ENCODE measurements at places on chromosomes 4 and X.

DNA sequence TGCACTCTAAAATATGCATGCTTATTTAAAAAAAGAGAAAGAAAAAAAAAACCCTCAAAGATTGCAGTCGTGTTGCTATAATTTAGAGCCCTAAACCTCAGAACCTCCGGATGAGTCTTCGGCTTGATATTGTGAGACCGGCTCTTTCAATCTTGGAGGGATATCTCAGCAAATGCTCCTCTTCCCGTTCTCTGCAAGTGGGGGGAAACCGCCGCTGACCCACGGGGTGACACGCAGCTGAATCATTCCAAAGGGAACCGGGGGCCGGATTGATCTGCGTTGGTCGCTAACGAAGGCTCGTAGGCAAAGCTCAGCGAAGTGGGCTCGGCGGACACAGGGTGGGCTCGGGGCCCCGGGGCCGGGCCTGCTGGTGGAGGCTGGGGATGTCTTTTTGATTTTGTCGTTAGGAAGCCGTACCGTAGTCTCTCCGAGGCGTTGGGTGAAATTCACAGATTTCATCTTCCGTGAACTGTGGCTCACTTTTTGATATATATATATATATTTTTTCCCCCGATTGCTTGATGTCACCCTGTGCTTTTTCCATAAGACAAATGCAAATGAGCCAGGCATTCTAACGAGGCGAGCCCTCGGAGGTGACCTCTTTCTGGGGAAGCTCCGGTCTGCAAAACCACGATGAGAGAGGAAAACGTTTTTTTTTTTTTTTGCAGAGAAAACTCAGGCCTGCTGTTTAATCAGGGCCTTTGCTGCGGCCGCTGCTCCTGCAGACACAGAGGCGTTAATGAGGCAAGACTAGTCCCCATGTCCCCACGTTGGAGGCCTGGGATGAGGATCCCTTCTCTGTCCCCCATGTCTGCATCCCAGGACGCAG is 110.7 kb upstream of the PPP2R3B start:
- DNase-seq: no peak

DNA sequence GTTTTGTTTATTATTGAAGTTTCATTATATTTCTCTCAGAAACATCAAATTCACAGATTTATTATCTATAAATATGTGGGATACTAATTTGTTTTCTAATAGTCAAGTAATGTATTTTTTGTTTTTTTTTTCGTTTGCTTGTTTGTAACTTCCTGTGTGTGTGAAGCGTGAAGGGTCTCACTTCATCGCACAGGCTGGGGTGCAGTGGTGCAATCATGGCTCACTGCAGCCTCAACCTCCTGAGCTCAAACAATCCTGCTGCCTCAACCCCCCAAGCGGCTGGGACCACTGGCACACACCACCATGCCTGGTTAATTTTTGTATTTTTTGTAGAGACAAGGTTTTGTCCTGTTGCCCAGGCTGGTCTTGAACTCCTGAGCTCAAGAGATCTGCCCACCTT is 55.1 kb downstream of the SH3RF1 start:
- DNase-seq: no peak

- no peak for DNase-seq
Observed at GRCh38 chr4:53228036-53228435, 137.8 kb downstream of the SCFD2 start.

- no peak for DNase-seq
Observed at GRCh38 chrX:48180811-48181210, 15.8 kb downstream of the SSX5 start.

GRCh38 chr4:121973816-121974215 is 22.0 kb upstream of the TRPC3 start:
- DNase-seq: no peak

DNA sequence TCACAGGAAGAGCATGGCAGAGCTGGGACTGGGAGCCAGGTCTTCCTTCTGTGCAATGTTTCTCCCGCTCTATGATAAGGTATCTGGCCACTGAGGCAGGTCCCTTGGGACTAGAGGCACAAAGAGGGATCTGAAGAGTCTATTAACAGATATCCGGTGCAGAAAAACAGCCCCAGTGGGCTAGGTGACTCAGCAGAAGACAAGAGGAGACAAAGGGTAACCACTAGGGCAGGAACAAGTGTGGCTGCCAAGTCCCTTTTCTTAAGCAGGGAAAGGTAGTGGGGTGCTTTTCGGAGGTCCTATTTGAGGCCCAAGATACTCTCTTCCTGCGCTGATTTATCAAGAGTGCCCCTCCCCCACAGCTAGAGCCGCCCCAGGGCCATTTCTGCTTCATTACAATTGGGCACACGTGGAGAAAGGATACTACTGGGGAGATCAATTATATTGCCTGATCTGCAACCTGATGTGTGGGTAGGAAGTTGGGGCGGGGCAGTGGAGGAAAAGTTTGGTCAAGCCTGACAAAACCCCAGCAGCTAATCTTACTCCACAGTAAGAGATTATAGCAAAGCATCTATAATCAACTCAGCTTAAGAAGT is at the start of gene DGAT2L6:
Gene DGAT2L6, plus strand, starts transcription at position 546 of the 596 bp plus-strand sequence. CDS start 100 bp downstream, outside the sequence.
- DNase-seq: no peak

GRCh38 chrX:38923451-38923969 is 122.3 kb downstream of the MID1IP1 start:
- DNase-seq: no peak

DNA sequence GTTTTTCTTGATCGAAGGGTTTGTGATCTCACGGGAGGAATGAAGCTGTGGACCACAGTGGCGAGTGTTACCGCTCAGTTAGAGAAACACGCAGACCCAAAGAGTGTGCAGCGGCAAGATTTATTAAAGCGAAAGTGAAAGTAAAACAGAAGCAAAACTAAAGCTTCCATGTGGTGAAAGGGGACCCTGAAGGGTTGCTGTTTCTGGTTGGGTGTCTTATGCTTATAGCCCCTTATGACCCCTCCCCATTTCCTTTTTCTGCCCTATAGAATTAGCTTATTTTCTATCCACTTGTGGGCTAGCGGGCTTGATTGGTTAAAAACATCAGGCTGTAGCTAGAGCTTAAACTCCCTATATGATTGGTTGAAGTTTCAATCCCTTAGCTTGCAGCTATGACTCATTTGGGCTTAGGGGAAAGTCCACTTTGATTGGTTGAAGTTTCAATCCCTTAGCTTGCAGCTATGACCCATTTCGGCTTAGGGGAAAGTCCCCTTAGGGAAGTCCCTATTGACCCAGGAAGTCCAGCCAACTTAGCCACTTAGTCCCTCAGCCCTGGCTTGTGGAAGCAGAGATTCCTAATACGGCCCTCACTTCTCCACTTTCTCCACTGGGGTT is 171.2 kb upstream of the NWD2 start:
- DNase-seq: no peak

DNA sequence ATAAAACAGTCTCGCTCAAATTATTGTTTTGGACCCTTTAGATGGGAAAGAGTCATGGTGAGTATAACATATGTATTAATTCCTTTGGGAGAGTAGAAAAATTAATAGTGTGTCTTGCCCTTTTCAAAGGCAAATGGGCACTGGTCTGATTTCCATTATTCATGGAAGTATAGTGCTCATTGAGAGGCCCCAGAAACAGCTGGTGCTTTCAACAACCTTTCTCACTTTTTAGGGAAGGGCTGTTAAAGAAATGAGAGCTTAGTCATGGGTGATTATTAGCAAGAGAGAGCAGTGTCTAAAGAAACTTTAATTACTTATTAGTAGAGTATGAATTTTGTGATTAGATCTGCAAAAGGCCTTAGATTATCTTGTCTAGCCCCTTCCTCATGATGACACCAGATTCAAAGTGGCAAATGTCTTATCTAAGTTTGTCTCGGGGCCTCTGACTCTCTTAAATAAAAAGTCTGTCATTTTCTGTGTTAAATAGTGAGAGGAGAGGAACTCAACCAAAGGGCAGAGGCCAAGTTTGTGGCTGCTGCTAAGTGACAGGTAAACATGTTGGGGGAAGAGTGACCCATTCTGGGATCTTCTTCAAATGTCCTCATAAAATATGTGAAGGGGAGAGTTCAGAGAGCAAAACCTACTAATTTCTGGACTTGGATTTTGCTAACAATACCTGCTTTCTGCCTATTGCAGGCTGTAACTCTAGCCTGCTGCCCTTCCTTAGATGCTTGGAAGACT is 110.6 kb downstream of the REPS2 start:
- DNase-seq: no peak

DNA sequence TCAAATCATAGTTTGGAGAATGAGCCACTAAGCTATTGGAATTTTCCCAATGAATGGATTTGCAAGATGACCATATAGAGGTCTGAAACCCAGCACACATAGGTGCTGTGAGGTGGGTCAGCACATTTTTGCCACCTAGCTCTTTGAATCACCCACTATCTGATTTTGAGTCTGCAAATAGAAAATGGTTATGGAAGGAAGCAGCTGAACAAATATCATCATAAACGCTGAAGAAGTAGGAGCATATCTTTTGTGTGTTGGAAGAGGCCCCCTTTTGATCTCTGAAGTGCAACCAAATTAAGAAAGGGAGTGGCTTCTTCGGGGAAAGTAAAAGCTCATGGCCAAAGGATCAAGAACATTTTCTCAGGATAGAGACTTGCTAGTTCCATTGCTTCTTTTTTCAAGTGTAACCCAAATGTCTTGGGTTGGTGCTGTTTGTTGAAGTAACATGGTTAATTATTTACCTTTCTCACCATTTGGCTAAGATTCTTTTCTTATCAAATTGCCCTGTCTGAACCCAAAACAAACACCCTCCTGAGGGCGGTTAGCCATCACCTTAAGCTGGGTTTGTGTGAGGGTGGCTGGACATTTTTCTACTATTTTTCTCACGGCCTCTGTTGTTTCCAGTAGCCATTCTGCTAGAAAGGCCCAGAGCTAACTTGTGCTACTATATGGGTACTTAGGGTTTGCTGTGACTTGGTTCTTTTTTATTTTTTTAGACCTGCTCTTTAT is 18.4 kb upstream of the SORBS2 start:
- no peak for DNase-seq

- no peak for DNase-seq
Observed at GRCh38 chrX:49242545-49243066, 7.3 kb downstream of the CCDC22 start.

GRCh38 chrX:40459571-40460158 is 121.1 kb upstream of the ATP6AP2 start:
- DNase-seq: no peak

DNA sequence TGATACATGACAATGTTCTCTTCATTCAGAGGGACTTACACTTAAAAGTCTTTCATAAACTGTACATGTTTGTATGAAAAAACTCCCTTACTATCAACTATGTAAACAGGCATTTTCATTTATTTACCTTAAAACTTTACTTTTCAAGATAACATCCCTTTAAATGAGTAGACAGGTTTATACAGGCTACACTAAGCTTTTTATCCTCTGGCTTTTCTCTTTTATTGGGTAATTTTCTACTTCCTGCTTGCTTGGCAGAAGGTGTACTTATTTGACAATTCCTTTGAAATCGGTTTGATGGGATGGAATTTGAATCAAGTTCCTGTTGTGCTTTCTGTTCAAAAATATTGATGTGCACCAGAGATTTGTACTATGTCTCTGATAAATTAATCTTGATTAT is 81.4 kb downstream of the PTPN13 start:
- no peak for DNase-seq

- DNase-seq: no peak
Observed at GRCh38 chrX:31237189-31237588, 165.3 kb upstream of the FTHL17 start.

- no peak for DNase-seq
Observed at GRCh38 chr4:101348995-101349800, 1.9 kb upstream of the PPP3CA start.

DNA sequence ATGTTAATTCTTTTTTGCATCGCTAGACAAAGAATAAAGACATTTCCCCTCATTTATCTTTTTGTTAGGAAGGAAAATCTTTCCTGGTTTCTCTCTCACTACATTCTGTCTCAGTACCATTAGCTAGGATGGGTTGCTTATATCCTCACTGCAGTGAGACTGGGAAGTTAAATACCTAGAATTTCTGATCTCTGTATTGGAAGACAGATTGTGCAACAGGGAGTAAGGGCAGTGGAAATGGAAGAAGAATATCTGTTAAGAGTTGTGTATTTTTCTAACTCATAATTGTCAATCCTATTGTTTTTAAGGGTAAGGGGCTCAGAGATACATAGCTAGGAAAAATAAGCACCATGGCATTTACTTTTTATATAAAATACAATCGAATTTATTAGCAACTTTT is 19.6 kb downstream of the PTPN13 start:
- no peak for DNase-seq

DNA sequence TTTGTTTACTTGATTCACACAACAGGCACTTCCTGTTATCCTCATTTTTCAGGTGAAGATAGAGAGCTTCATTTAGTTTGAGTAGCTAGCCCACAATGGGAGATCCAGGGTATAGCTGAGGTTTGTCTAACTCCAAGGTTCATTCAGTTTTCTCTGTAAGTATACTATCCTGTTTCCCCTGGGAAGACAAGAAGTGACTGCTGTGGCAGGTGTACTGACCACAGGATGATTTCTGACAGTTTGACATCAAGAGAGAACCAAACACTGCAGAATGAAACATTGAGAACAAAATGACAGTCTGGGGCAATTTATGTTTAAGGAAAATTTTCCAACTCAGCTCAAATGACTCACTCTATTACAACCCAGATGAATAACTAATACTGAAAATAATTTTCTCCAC is 958.0 kb downstream of the STPG2 start:
- DNase-seq: peak; percentile 29

- no peak for DNase-seq
Observed at GRCh38 chr4:6613676-6614651, 26.5 kb upstream of the MRFAP1 start.

- DNase-seq: no peak
Observed at GRCh38 chr4:139802931-139803330, 137.3 kb downstream of the MGST2 start.

- DNase-seq: no peak
Observed at GRCh38 chr4:172514801-172515200, 653.8 kb upstream of the GALNT7 start.

GRCh38 chr4:38765382-38765781 is 17.4 kb downstream of the TLR10 start:
- no peak for DNase-seq

DNA sequence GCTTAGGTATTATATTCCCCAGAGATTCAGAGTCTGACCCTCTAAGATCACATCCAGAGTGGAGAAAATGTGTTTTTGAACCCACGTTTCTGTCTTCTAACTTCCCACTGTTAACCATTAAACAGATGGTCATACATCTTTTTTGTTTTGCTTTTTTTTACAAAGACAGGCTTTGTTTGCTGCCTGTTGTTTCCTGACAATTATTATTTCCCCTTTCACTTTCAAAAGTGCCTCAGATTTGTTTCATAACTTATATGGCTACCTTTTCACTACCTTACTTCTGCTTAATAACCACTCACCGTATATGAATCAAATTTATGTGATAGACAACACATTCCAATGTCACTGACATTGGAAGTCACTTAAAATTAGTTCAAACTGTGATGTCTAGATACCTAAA is 142.2 kb downstream of the HS3ST1 start:
- DNase-seq: no peak
